ENCODE measurements at places on chromosomes 16 and 17. TPM values are rescaled to one million over a fixed set of nuclear protein-coding genes. Genes with fewer than 3 reads are reported as not detected.

- H3K27ac ChIP-seq = no peak overlapping the region
- no peak for DNase-seq
- peaks cover 22% of the 10 kb centered on the region for H3K4me1 ChIP-seq
- H3K36me3 ChIP-seq = no peaks in the 10 kb centered on the region
These were observed 20.2 kb downstream of the CDK5RAP3 start for GRCh38 chr17:47990962-47991731.

GRCh38 chr17:40018211-40019121, 3.2 kb downstream of the CSF3 start:
- no peak overlapping the region for H3K27ac ChIP-seq
- DNase-seq = no peak
- H3K27me3 ChIP-seq = no peaks in the 10 kb centered on the region
- H3K36me3 ChIP-seq = peaks cover 35% of the 10 kb centered on the region
- H3K4me1 ChIP-seq = peaks cover 19% of the 10 kb centered on the region

The BICDL2 gene
- not detected for total RNA-seq

The CCDC78 gene
- total RNA-seq = 10.0 TPM

The UTP4 gene
- 42.6 TPM for total RNA-seq

The GSPT1 gene
- 60.8 TPM for total RNA-seq

The SLC16A11 gene
- total RNA-seq = 2.5 TPM

Data from natural killer cell (primary cell).